ENCODE measurements at places on chromosomes 4 and X.

- DNase-seq, result peak; percentile 72
These were observed 103.1 kb downstream of the PHEX start for GRCh38 chrX:22135171-22135711.

DNA sequence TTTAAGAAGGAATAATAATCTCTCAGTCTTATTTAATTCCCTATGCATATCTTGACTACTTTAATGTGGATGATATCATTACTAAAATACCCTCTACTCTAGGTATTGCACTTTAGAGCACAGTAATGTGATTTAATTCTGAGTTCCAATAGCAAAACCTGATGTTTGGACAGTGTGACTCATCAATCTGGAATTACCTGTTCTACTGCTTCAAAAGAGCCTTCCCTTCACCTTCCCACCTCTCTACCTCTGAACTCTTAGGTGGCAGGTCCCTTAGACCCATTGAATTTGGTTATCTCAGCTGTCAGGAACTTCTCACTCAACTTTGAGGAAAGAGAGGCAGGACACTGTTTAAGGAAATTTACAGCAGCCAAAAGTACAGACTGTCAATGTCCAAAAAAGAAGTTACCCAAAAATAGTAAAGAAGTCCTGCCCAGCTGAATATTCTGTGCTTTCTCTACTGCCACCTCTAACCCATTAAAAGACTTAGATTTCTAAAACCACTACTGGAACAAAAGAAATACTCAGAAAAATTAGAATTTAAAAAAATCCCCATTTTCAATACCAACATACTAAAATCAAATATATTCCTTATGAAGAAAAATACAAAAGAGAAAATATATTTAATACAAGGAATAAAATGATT, 123.1 kb upstream of the GPM6A start:
- no peak for DNase-seq

DNA sequence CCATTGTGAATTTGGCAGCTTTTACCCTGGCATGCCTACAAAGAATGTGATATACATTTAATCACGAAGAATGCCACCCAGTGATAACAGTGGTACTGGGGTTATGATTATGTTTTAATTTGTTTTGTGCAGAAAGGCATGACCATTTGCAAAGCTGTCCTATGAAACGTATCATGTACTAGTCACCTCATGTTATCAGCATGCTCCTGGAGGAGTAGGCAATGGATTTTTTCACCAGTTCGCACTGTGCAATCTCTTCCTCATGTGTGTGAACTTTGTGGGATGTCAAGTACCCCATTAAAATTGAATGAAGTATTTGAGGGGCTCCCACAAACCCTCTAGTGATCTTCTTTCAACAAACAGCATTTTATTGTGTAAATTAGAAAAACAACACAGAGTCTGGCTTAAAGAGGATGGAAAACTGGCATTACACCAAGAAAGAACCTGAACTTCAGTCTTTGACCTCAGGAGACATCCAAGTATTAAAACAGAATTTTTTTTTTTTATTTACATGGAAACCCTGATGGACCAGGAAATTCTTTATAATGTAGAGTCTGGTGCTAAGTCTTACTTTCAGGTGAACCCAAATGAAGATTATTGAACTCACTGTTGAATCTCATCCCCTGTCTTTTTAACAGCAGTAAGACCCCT, 200.6 kb upstream of the PGRMC2 start:
- DNase-seq, result no peak

DNA sequence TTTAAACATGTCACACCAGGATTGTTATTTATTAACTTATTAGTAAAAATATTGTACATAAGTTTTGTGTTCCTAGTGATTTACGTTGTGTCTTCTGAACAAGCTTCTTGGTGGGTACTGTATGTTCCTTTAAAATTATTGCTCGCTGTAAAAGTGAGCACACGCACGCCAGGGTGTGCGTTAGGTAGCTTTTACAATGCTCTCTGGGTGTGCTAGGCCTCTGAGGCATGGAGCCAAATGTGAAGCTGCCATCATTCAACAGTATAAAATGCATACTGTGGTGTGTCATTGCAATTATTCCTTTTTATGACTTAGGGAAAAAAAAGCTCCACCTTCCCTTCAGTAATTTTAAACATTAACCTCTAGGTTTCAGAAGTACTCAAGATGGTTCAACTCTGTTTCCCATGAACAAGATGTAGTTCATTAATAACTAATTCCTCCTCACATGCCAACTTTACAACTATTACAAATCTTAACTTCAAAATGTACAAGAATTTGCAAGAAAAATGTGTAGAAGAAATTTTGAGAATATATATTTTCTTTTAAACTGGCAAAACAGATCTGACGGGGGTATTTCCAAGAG, 42.4 kb downstream of the ATOH1 start:
- DNase-seq, result no peak

- no peak for DNase-seq
These were observed 10.5 kb upstream of the TLR3 start for GRCh38 chr4:186058253-186058979.

DNA sequence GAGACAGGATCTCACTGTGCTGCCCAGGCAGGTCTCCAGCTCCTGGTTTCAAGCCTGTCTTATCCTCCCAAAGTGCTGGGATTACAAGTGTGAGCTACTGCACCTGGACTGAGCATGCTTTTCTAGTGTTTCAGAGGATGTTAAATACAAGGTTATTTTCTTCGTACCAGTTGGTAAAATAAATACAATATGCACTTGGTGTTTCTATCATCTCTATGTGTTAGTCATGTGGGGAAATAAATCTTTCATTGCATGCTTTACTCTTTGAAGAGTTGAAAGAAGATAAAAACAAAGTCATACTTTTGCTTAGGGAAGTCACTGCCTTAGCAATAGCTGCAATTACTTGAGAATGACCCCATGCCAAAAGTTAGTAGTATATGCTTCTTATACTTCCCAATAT, 162.3 kb downstream of the PCDH7 start:
- DNase-seq, result no peak

- no peak for DNase-seq
These were observed at the start of gene KLKB1 for GRCh38 chr4:186227221-186227620. Gene KLKB1 (plus strand): TSS chr4:186227507. CDS start chr4:186228196, 689 bp downstream.

DNA sequence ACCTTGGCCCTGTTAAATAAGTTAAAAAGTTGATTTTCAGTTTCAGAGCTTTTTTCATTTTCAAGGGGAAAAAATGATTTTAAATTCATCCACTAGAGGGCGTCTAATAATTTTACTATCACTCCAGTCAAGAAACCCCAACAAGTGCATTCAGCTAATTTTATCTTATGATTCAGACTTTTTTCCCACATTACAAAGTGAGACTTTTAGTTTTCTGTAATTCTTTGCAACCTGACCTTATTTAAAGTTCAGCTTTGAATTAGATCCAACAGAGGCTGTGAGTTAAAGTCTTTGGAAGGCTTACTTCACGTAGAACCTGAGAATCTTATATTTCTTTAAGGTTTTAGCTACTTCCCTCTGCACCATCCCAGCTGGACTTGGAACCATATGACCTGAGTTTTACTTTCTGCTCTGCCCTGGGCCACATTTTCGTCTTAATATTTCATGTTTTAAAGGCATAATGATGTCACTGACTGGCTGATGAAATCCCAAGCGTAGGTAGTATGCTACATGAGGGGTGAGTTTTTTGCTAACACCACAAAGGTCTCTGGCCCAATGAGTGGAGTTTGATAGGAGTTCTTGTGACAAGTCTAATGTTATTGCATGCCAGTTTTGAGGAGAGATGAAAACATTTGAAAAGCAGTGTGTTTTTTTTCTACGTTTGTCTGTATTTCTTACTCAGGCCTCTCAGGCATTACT, 7.2 kb downstream of the GNRHR start:
- DNase-seq, result no peak

DNA sequence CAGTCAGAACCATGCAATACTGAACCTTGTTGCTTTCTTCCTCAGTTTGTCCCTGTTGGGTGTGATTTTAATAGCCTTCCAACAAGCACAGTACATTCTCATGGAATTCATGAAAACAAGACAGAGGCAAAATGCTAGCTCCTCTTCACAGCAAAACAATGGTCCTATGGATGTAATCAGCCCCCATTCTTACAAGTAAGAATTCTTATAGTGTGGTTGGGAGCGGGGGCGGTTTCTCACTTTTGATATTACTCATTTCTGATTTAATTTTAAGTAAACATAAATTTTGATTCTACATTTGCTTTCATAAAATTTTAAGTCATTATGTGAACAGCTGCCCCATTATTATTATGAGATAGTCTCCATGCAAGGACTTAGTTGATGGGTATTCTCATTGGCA, 80.8 kb upstream of the TLR2 start:
- no peak for DNase-seq

DNA sequence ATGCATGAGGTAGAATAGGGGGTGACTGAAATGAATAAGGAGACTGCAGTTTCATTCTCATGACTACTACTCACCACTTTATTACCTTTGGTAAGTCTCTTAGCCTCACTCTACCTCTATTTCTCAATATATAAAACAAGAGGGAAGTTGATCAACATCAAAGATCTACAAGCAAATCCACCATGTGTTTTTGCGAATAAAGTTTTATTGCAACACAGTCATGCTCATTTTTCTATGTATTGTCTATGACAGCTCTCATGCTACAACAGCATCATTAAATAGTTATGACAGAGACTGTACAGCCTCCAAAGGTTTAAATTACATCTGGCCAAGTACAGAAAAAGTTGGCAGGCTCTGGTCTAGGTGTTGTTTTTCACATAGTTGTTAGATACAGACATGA, 72.6 kb upstream of the CPEB2 start:
- no peak for DNase-seq

DNA sequence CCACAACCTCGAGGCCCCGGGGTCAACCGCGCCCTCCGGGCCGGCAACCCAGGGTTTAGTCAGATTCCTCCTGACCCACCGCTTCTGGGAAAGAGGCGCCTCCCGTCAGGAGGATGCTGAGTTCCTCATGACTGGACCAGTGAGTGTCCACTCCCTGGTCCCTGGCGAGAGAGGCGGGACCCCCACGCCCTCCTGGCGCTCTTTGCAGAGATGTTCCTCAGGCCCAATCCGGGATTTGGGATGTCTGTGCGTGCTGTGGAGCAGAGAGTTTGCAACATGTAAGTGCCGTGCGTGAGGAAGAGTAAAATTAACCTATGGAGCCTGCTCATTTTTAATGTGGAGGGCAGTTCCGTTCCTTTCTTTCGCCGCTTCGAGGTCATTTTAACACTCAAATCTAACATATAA, 824 bp upstream of the UGDH start:
- no peak for DNase-seq

DNA sequence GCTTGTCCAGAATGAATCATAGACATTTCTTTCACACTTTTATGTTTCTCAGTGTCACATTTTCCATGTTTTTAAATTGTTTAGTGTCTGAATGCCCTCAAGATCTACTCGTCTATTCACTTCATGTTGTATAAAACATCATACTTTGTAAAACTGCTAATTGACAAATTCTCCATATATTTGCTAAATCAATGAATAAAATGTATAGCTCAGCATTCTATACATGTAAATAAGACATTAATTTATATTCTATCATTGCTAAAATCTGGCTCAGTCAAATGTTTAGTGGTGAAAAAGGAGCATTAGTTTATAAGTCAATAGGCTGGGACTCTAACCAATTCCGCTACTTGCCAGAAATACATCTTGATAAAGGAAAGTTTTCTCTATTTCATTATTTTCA, 379.6 kb downstream of the NAF1 start:
- no peak for DNase-seq

DNA sequence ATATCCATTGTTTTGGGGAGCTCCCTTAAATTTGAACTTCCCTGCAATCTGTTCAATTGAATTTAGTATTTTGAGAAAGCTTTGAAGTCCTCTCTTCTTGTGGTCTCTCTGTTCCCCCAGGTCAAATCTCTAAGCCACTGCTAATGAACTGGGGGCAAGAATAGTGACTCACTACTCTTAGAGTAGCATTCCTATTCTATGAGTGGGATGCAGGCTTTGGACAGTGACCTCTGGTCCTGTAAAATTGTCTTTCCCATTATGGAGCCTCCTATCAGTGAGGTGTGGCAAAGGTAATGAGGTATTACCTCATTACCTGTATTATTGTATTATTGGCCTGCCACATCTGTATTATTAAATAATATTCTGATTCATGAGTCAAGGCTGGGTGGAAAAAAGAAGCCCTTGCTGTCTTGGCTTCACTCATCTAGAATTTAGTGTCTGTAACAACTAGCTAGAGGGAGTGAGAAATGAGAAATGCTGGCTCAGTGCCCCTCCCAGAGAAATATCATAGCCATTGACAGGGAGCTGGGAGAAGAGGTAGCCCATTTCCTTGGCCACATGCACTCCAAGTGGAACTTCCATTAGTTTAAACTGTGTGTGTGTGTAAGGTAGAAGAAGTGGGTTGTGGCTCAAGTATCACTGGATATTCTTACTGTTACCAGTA, 393.9 kb upstream of the CTSO start:
- DNase-seq, result no peak

All from thyroid gland (tissue), 4 donors.